NCI-H446 treated with DMSO at 0.1 percent for 48 hours (cell line): ENCODE measurements at places on chromosomes 13 and 19.
A peak's percentile ranks its signal among the peaks of the same experiment; 100 is the strongest.

- DNase-seq, result no peak
Measured at GRCh38 chr19:367963-368629, 23.5 kb upstream of the MIER2 start.

- no peak for DNase-seq
Measured at GRCh38 chr19:53945441-53945840, 17.3 kb upstream of the CACNG8 start.

GRCh38 chr13:67133476-67133875 lies 96.7 kb downstream of the PCDH9 start:
- no peak for DNase-seq

- peak; percentile 91 for DNase-seq
Measured at GRCh38 chr13:32261567-32261966, 53.6 kb downstream of the ZAR1L start.
